HepG2 (cell line): ENCODE measurements at places on chromosomes 2 and 18. TPM values are rescaled to one million over a fixed set of nuclear protein-coding genes. Genes with fewer than 3 reads are reported as not detected.
A peak's percentile ranks its signal among the peaks of the same experiment; 100 is the strongest.

Gene TUBB8B
- total RNA-seq = 0.71 and 0.98 TPM in 2 replicates

DNA sequence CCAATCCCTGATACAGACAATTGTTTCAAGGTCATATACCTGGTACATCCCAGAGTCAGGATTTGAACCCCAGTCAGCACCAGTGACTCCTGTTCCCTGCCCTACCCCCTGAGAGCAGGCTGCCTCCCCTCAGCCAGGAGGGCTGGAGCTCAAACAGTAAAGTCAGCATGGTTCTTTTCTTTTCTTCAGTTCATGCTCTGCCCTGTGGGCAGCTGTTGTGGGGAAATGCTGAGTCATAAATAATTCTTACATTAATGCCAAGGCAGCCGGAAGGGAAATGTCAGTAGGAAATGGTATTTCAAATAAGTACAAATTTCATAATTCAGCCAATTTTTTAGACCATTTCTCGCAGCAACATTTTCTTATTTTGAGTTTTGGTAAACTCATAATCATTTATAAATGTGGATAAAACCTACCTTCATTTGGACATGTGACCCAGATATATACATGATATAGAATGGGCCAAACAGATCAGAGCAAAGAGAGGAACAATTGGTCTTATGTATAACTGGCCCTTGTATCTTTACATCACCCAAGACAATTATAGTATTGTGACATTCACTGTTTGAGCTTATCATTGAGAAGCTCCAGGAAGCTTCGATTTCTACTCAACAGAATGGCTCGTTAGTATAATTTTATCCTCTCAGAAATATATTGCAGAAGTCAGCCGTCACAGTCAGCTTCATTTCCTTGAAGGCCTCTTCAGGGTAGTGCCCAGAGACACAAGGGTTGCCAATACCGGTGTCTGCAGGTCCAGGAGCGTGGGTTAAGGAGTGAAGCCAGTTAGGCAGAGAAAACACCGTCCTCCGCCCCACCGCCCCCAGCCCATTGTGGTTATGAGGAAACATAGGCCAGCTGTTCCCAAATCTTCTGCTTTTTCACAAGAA is 28.0 kb upstream of the SCYGR1 start:
- no peak overlapping the region for H3K4me3 ChIP-seq
- peaks cover 44% of the 10 kb centered on the region for H3K4me1 ChIP-seq
- no peaks in the 10 kb centered on the region for H3K36me3 ChIP-seq
- no peak for DNase-seq

GRCh38 chr18:23765931-23766330 is 76.7 kb downstream of the LAMA3 start:
- DNase-seq = no peak
- H3K27me3 ChIP-seq = no peaks in the 10 kb centered on the region
- no peaks in the 10 kb centered on the region for H3K36me3 ChIP-seq
- H3K4me3 ChIP-seq = no peak overlapping the region
- H3K4me1 ChIP-seq = no peaks in the 10 kb centered on the region
- H3K27ac ChIP-seq = no peak overlapping the region

Gene UGT1A10
- total RNA-seq = 0.10 TPM in 1 of 2 replicates, not detected in the other

GRCh38 chr2:239600650-239601049 is 199.8 kb upstream of the HDAC4 start:
- DNase-seq = no peak
- no peak overlapping the region for H3K27ac ChIP-seq
- H3K36me3 ChIP-seq = no peaks in the 10 kb centered on the region
- no peaks in the 10 kb centered on the region for H3K4me1 ChIP-seq
- H3K4me3 ChIP-seq = no peak overlapping the region

- no peak overlapping the region for H3K4me3 ChIP-seq
- no peak overlapping the region for H3K27ac ChIP-seq
- no peaks in the 10 kb centered on the region for H3K27me3 ChIP-seq
- no peaks in the 10 kb centered on the region for H3K36me3 ChIP-seq
- peaks cover 14% of the 10 kb centered on the region for H3K4me1 ChIP-seq
Measured at GRCh38 chr2:54879598-54880332, 156.3 kb downstream of the EML6 start.

Gene CLK1
- 35.2 and 66.6 TPM in 2 replicates for total RNA-seq

GRCh38 chr2:129180124-129180716 is 799.2 kb upstream of the RAB6C start:
- no peaks in the 10 kb centered on the region for H3K36me3 ChIP-seq
- H3K4me3 ChIP-seq = no peak overlapping the region
- H3K27ac ChIP-seq = no peak overlapping the region
- H3K4me1 ChIP-seq = no peaks in the 10 kb centered on the region

DNA sequence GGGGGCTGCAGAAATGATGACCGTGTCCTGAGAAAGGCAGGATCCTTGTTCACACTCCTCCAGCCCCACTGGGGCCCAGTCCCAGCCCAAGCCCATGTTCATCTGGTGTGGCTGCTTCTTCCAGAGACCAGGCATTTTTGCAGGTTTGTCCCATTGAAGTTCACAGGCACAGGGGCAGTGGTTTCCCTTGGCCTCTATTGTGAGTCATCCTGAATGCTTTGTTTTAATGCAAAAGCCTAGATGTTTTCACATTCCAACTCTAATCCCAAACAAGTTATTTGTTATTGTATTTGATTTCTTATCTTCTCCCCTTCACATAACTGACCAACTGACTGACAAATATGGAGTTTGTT is 426.4 kb upstream of the ID2 start:
- no peak overlapping the region for H3K4me3 ChIP-seq
- H3K27me3 ChIP-seq = peaks cover 38% of the 10 kb centered on the region

- no peaks in the 10 kb centered on the region for H3K36me3 ChIP-seq
- H3K27ac ChIP-seq = no peak overlapping the region
- DNase-seq = no peak
- H3K27me3 ChIP-seq = no peaks in the 10 kb centered on the region
- H3K4me1 ChIP-seq = no peaks in the 10 kb centered on the region
- H3K4me3 ChIP-seq = no peak overlapping the region
Measured at GRCh38 chr2:221555494-221555846, 16.6 kb downstream of the EPHA4 start.

DNA sequence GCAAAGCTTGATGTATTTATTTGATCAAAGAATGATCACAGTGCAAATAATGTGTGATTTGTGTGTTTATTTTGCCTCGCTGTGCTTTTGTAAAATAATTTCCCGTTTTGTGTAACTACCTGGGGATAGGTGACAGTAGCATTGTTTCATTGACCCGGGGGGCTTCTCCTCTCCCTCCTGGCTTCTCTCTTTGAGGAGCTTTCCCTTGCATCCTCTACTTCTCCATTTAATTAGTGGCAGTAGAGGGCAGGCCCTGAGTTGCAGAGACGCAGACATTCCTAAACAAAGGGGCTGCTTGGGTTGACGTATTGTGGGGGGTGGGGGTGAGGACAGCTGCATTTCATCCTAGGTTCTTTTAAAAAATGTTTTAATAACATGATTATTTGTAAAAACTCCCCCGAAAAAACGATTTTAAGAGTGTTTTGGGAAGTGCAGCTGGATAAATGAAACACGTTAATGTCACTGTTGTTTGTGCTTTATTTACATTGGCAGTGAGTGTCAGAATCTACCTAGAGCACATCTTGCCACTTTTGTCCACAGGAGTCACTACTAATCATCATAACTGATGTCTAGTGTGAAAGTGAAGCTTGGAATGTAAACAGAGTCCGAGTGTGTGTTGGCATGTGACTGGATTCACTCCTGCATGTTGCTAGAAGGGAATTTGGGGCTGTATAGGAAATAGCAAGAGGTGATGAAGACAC is 2.2 kb downstream of the NEDD4L start:
- peak overlapping the region; percentile 96 for H3K4me3 ChIP-seq
- H3K27me3 ChIP-seq = no peaks in the 10 kb centered on the region; the same call in 2 of the 3 replicates
- 0 out of 3 replicates have a peak, but pooled peaks cover 3% of the 10 kb centered on the region for H3K36me3 ChIP-seq
- DNase-seq = peak; percentile 57
- peaks cover 58% of the 10 kb centered on the region for H3K4me1 ChIP-seq

Gene MAP2
- not detected in 2 replicates for total RNA-seq

DNA sequence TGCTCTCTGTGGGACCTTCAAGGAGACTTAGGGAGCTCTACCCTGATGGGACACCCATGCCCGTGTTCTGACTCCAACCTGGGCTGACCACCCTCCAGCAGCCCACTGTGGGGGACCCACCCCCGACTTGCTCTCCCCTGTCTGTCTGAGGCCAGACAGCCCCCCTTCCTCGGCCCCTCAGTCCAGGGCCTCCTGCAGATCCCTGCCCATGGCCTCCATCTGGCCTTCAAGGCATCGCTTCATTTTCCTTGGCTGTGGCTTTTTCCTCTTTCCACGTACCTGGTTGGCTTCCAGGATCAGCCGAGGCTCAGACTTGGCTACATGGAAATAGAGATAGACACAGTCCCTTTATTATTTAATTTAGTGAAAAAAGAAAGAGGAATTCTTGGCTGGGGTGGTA is 290.0 kb downstream of the CYP26B1 start:
- H3K36me3 ChIP-seq = no peaks in the 10 kb centered on the region
- no peak overlapping the region for H3K27ac ChIP-seq
- DNase-seq = no peak

Gene MROH2A
- 0.04 TPM in 1 of 2 replicates, not detected in the other for total RNA-seq

DNA sequence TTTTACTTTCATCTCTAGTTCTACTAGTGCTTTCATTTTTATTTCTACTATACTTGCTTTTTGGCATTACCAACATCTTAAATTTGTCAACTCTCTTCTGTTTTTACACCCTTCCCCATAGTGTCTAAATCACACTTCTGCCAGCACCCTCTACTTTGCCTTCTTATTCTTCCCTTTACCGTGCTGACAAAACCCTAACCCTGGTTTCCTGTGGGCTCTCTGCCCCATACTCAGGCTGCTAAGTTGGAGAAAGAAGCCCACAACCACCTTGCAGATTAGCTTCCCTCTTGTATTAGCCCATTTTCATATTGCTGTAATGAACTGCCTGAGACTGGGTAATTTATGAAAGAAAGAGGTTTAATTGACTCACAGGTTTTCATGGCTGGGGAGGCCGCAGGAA is 24.8 kb downstream of the GIGYF2 start:
- H3K27me3 ChIP-seq = no peaks in the 10 kb centered on the region
- DNase-seq = no peak
- no peak overlapping the region for H3K27ac ChIP-seq
- peaks cover 60% of the 10 kb centered on the region for H3K36me3 ChIP-seq
- H3K4me3 ChIP-seq = no peak overlapping the region

Gene STARD6
- not detected in 2 replicates for total RNA-seq

- H3K4me3 ChIP-seq = 0 out of 2 replicates have a peak overlapping the region, but pooled peaks have one; percentile 6
- H3K27ac ChIP-seq = peak overlapping the region; percentile 11
- H3K27me3 ChIP-seq = no peaks in the 10 kb centered on the region
- DNase-seq = peak; percentile 90
- peaks cover 39% of the 10 kb centered on the region for H3K4me1 ChIP-seq
- no peaks in the 10 kb centered on the region for H3K36me3 ChIP-seq
Measured at GRCh38 chr2:46770622-46771021, 145.0 kb downstream of the MCFD2 start.

Gene CCDC74B
- 0.11 TPM in 1 of 2 replicates, not detected in the other for total RNA-seq

GRCh38 chr2:25881764-25882163 is 3.5 kb upstream of the ASXL2 start:
- no peaks in the 10 kb centered on the region for H3K36me3 ChIP-seq
- no peak for DNase-seq
- H3K27ac ChIP-seq = no peak overlapping the region
- peaks cover 64% of the 10 kb centered on the region for H3K4me1 ChIP-seq
- H3K4me3 ChIP-seq = no peak overlapping the region
- no peaks in the 10 kb centered on the region; the same call in 2 of the 3 replicates for H3K27me3 ChIP-seq

Gene ZNF236
- total RNA-seq = 7.2 and 9.2 TPM in 2 replicates

GRCh38 chr18:9096007-9096371 is 6.5 kb upstream of the NDUFV2 start:
- H3K4me1 ChIP-seq = peaks cover 59% of the 10 kb centered on the region
- H3K36me3 ChIP-seq = no peaks in the 10 kb centered on the region
- H3K4me3 ChIP-seq = no peak overlapping the region
- H3K27ac ChIP-seq = peak overlapping the region; percentile 93
- H3K27me3 ChIP-seq = no peaks in the 10 kb centered on the region

- H3K36me3 ChIP-seq = no peaks in the 10 kb centered on the region
- no peak for DNase-seq
- H3K27ac ChIP-seq = no peak overlapping the region
- H3K4me3 ChIP-seq = no peak overlapping the region
- no peaks in the 10 kb centered on the region for H3K4me1 ChIP-seq
Measured at GRCh38 chr2:170253721-170254230, 75.8 kb downstream of the MYO3B start.

DNA sequence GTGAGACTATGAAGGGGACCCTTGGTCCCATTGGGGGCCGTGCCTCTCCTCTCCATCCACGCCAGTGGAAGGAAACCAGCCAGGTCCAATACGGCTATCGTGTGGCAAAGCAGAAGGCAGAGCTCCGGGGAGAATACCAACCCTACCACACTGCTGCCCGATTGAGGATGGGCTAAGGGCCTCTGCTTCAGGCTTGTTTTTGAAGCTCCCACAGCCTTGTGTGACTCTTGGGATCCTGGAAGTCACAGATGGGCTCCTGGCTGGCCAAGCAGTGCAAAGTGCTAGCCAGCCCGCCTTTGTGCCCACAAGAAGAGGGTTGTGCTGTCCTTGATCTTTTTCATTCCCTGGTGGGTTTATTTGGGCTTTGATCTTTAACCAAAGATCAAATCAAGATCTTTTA is 70.6 kb upstream of the ID2 start:
- no peaks in the 10 kb centered on the region for H3K36me3 ChIP-seq
- H3K27me3 ChIP-seq = no peaks in the 10 kb centered on the region
- peak overlapping the region; percentile 72 for H3K27ac ChIP-seq
- H3K4me1 ChIP-seq = peaks cover 80% of the 10 kb centered on the region
- no peak for DNase-seq
